ENCODE measurements at places on chromosomes 1 and 21.

DNA sequence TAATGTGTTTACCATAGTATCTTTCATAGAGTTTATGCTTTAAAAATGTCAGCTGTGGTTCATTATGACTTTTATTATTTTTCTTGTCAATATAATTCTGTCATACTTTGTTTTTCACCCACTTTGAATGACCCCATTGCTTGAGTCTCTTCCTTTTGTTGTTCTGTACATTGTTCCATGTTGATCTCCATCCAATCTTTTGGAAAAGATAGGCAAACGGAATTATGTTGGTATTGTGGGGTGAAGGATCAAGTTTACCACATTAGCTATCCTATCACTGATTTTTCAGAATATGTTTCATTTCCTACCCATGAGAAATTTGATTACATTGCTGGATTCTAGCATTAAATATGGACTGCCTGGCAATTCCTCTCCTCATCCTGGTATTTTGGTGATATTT is 196.6 kb downstream of the NFIA start:
- DNase-seq, result no peak

DNA sequence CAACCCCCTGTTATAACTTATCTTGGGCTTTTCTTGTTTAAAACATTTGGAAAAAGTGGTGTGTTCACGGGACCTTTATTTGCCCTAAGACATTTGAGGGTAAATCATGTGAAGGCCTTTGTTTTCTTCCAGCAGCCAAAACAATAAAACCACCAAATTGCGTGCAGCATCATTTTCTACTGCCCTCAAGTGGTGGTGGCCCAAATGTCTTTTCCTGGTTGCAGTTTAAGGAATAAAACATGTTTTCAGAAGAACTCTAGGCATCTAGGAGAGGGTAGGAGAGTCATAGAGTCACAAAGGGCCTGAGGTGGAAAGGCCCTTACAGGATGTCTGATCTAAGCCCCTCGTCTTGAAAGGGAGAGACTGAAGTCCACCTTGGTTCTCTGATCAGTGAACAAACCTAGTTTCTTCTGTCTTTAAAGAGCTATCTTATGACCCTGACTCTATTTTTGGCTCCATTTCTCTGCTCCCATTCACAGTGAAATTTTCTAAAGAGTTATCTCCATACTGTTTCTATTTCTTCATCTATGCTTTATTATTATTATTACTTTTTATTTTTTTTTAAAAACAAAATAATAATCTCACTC is 16.0 kb upstream of the EPS15 start:
- no peak for DNase-seq

DNA sequence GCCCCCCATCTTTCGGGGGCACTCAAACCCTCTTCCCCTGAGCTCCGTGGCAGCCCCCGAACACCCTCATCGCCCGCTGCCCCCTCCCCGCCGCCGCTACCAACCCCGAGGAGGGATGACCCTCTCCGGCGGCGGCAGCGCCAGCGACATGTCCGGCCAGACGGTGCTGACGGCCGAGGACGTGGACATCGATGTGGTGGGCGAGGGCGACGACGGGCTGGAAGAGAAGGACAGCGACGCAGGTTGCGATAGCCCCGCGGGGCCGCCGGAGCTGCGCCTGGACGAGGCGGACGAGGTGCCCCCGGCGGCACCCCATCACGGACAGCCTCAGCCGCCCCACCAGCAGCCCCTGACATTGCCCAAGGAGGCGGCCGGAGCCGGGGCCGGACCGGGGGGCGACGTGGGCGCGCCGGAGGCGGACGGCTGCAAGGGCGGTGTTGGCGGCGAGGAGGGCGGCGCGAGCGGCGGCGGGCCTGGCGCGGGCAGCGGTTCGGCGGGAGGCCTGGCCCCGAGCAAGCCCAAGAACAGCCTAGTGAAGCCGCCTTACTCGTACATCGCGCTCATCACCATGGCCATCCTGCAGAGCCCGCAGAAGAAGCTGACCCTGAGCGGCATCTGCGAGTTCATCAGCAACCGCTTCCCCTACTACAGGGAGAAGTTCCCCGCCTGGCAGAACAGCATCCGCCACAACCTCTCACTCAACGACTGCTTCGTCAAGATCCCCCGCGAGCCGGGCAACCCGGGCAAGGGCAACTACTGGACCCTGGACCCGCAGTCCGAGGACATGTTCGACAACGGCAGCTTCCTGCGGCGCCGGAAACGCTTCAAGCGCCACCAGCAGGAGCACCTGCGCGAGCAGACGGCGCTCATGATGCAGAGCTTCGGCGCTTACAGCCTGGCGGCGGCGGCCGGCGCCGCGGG is 837 bp downstream of the FOXD3 start:
- DNase-seq, result no peak

GRCh38 chr1:234562334-234562733 is 47.6 kb downstream of the IRF2BP2 start:
- DNase-seq, result no peak

DNA sequence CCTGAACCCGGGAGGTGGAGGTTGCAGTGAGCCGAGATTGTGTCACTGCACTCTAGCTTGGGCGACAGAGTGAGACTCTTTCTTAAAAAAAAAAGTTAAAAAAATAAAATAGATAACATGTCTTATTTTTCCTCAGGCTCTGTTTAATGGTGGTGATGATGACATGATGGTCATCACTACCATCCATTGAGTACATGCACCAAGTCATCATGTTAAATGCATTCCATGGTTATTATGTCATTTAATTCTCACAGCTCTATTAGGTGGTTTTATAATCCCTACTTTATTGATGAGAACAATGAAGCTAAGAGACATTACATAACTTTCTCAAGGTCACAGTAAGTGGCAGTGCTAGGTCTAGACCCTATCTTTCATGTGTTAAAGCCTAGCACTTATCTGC is 34.4 kb upstream of the MAB21L3 start:
- DNase-seq, result no peak

DNA sequence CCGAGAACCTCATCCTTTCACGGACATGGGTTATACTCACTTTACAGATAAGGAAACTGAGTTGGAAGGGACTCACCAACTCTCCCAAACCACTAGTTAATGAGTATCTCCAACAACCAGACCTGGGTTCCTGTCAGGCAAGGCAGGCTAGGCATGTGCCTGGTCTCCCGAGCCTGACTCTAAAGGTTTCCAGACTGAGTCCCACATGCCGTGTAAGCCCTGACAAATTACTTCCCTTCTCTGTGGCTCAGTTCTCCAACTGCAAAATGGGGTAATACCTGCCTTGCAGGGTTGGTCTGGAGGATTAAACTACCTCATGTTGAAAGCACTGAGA is 34.3 kb downstream of the SSBP3 start:
- no peak for DNase-seq

DNA sequence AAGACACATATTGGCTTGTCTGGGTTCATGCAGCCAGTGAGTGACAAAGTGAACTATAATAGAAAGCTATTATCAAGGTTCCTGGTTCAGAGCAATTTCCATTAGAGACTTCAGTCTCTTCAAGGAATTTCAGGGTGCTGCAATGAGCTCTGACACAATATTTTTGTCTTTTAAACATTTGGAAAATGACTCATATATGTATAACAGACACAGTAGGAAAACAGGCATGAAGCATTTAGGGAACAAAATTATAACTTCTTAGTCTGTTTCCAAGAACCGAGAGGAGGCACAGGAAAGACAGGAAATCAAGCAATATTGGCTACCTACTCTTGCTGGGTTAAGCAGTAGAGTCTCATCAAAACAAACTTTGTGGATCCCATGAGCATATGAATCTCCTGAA is 170.4 kb downstream of the PTPRC start:
- DNase-seq, result no peak

- DNase-seq, result no peak
These were observed 90.9 kb downstream of the IER5 start for GRCh38 chr1:181179279-181179986.

DNA sequence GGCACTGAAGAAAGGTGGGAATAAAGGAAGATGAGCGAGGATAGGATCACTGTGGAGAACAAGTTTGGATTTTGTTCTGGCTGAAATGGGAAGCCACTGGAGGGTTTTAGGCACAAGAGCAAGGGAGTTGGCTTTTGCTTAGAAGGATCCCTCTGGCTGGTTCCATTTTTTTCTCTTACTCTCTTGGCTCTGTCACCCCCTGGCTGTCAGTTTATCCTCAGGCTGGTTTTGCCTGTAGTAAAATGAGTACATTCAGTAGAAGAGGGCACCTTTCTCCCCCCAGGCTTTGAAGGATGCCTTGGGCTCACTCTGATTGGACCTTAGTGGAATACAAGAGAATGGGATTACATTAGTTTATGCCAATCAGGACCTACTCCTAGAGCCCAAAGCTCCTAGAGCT is 17.1 kb downstream of the CACHD1 start:
- no peak for DNase-seq
